ENCODE measurements at places on chromosomes 3 and 15. TPM values are rescaled to one million over a fixed set of nuclear protein-coding genes. Genes with fewer than 3 reads are reported as not detected.

GRCh38 chr3:159824333-159824732 lies 164.3 kb upstream of the IL12A start:
- DNase-seq: no peak

DNA sequence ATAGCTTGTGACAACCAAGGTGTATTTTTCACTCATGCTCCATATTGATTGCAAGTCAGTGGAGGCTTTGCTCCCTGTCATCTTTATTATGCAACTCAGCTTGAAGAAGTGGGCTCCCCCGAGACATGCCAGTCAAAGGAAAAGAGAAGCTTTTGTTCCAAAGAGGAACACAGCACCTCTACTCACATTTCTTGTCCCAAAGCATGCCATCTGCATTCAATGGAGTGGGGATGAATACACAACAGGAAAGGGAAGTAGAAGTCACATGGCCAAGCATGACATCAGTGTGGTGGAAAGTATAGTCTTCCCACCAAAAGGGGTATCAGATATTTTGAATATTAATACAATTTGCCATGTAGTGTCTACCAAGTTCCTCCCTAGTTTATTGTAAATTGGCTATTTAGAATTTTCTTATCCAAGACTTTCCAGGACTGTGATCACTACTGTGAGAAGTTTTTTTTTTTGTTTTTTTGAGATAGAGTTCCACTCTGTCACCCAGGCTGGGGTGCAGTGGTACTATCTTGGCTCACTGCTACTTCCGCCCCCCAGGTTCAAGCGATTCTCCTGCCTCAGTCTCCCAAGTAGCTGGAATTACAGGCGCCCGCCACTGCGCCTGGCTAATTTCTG lies 114.5 kb downstream of the GMPS start:
- no peak for DNase-seq

DNA sequence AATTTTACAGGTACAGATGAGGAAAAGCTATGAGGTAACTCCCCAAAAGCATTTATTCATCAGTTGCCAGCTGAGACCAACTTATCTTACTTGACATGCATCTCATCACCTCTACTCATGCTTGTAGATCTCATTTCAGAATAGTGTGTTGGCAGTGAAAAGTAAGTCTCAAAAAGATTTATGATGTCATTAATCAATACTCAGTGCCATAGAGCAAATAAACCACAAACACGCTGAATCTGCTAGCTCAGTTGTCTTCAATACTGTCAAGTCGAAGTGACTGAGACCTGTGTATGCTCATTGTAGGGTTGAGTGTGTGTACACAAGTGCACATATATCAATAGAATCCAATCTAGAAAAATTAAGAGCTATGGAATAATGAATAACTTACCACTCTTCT lies 413.5 kb downstream of the CNTN3 start:
- no peak for DNase-seq

DNA sequence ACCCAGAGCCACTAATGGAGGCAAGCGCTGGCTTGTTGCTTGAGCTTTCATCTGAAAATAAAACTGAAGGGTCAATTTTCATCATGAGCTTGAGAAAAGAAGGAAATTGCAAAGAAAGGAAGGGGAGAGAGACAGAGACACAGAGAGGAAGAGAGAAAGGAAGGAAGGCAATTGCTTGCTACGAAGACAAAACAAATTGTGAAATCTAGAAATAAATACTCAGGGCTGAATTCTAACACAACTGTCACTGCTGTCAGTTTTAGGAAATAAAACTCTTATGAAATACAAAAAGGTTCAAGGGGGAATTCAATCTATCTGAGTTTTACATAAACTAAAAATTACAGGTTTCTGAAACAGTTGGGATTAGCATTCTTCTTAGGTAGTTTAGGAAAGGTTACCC lies 36.7 kb downstream of the FOXP1 start:
- DNase-seq: no peak

GRCh38 chr15:42034628-42035434 lies 14.0 kb upstream of the PLA2G4E start:
- no peak for DNase-seq

The RPP25 gene
- total RNA-seq: 15.3 TPM

The DPPA4 gene
- total RNA-seq: not detected

The ISL2 gene
- total RNA-seq: 1.3 TPM

The LRIG1 gene
- total RNA-seq: 59.5 TPM
